ENCODE measurements at places on chromosomes 3 and 15. TPM values are rescaled to one million over a fixed set of nuclear protein-coding genes. Genes with fewer than 3 reads are reported as not detected.

SMCO1 gene
- not detected for total RNA-seq

CHRFAM7A gene
- total RNA-seq, result 4.3 TPM

SLC22A13 gene
- 1.1 TPM for total RNA-seq

PDE8A gene
- 53.5 TPM for total RNA-seq

KLHL6 gene
- total RNA-seq, result 72.9 TPM

KLHL40 gene
- not detected for total RNA-seq

RNF13 gene
- total RNA-seq, result 24.2 TPM

GRCh38 chr15:24772686-24773373 lies 97.3 kb downstream of the NPAP1 start:
- DNase-seq, result peak; percentile 62

GRCh38 chr3:197468167-197468566 lies 87.6 kb downstream of the BDH1 start:
- no peak for DNase-seq

- no peak for DNase-seq
These were observed 204.2 kb upstream of the PROK2 start for GRCh38 chr3:71989165-71989564.

GRCh38 chr3:23376516-23377248 lies 173.6 kb downstream of the UBE2E2 start:
- no peak for DNase-seq

GRCh38 chr3:157407769-157408168 lies 28.9 kb upstream of the PTX3 start:
- no peak for DNase-seq

DNA sequence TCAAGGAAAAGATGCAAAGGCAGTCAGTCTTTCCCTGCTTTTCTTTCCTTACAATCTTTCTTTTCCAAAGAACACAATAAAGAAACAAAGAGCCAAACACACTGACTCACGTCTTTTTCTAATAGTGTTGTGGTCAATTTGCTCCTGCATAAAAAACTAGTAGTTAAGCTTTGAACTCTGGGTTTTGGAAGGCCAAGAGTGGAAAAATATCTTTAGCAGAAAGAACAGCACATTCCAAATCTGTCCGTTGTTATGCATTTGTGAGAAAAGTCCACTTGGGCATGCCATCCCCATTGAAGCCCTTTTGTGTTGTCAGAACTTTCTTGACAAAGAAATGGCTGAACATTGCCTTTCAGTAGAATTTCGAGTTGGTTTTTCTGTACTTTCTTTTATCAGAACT lies 18.2 kb downstream of the COL8A1 start:
- no peak for DNase-seq

- no peak for DNase-seq
These were observed 49.5 kb upstream of the STXBP5L start for GRCh38 chr3:120858521-120858920.

GRCh38 chr3:80733522-80734176 lies 965.9 kb upstream of the ROBO1 start:
- no peak for DNase-seq

DNA sequence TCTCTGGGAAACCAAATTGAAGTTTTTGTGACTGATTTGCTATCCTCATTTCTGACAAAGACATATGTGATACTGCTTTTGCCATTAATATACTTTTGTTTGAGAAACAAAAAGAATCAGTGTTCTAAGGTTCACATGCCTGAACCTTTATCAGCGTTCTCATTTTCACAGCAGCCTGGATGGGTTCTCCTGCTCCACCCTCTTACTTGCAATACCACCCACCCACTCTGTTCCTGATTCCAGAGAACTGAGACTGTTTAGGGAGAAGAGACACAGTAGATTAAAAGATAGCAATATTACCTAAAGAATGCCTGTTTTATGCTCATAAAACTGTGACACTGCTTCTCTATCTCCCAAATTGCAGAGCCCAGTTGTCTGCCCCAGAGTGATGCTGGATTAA lies 25.8 kb upstream of the ARL6 start:
- DNase-seq, result no peak

GRCh38 chr15:81930582-81931369 lies 115.0 kb downstream of the MEX3B start:
- no peak for DNase-seq

GRCh38 chr3:66048051-66048395 lies 9.3 kb upstream of the MAGI1 start:
- DNase-seq, result no peak

DNA sequence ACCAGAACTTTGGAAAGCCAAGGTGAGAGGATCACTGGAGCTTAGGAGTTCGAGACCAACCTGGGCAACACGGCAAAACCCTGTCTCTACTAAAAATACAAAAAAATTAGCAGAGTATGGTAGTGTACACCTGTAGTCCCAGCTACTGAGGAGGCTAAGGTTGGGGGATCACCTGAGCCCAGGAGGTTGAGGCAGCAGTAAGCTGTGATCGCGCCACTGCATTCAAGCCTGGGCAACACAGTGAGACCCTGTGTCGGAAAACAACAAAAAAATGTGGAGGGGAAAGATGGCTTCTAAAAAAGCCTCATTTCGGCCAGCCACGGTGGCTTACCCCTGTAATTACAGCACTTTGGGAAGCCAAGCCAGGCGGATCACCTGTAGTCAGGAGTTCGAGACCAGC lies 54.5 kb downstream of the SETD2 start:
- no peak for DNase-seq

DNA sequence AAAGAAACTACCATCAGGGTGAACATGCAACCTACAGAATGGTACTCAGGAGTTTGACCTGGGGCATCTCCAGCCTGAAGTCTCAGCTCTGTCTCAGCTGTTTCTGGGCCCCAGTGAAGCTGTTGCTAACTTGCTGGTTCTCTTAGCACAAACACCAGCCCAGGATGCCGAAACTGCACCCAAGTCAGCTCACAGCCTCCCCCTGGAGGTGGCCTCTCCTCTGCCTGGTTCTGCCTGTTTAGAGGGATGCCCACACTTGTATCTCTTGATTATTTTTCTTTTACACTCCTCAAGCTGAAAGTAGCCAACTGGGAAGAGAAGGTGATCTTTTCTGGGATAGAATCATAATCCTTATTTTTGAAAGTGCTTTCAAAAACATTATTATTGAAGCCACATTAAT lies 289.0 kb upstream of the RASGRP1 start:
- DNase-seq, result no peak

GRCh38 chr3:28022916-28023315 lies 218.5 kb upstream of the CMC1 start:
- DNase-seq, result no peak

Measured in activated naive CD4-positive, alpha-beta T cell treated with anti-CD3 and anti-CD28 coated beads, Interleukin-2, amount 50 U/mL, for 72 hours (primary cell).